ENCODE measurements at places on chromosomes 7 and 10.
A peak's percentile ranks its signal among the peaks of the same experiment; 100 is the strongest.

DNA sequence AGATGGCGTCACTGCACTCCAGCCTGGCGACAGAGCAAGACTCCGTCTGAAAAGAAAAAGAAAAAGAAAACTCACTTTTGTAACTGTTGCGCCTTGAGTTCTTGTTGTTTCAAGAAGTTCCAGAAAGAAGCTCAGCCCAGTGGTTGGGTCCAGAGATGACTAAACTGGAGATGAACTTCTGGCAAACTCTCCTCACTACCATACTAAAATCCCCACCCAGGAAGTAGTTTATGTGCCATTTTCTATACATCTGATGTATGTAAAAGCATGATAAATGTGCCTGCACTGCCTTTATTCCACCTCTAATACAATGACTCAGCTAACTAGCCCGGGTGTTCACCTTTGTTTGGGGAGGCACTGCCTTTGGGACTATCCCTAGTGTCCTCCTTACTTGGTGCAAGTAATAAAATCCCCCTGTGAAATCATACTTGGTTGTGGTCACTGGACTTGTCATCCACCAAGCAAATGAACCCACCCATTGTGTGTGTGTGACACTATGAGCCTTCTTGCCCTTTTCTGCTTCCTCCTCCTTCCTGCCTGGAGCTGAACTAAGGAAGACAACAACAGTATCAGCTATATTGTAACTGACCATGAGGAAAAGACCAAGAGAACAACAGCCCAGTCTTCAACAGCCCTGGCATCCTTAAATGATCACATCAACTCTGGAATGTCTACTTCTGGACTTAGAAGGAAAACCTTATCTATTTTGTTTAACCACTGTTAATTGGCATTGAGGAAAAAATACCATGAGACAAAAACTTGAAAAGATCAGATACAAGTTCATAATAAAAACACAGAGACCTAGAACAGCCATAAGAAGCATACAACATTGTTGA is 33.6 kb downstream of the JMJD1C start:
- no peak for DNase-seq

DNA sequence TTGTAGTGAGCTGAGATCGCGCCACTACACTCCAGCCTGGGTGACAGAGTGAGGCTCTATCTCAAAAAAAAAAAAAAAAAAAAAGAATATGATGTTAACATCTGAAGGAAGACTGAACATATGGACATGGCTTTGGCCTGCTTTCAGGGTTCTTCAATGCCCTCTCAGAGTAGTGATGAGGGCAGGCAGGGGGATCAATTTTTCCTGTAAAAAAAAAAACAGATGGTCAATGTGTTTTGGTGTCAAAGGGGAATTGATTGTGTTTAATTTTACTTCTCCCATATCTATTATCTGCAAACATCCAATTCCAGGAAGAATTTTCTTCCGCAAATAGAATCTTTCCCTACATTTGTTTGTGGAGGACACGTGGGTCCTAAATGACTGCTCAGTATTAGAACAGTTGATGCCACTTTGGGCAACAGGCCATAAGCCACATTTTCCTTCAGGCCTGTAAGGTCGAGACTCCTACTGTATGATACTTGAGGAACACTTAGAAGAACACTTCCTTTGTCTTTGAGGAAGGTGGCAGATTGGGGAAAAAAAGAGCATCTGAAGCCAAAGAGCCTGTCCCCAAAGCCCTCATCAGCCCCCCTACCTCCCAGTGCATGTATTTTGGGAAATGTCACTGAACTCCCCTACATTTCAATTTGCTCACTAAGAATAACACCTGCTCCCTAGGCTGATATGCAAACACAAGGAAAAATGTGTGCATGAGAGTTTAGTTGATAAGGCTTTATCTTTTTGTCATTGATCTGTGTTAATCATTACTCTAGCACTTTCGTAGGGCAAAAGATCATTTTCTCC is 28.3 kb downstream of the MGAM2 start:
- no peak for DNase-seq

DNA sequence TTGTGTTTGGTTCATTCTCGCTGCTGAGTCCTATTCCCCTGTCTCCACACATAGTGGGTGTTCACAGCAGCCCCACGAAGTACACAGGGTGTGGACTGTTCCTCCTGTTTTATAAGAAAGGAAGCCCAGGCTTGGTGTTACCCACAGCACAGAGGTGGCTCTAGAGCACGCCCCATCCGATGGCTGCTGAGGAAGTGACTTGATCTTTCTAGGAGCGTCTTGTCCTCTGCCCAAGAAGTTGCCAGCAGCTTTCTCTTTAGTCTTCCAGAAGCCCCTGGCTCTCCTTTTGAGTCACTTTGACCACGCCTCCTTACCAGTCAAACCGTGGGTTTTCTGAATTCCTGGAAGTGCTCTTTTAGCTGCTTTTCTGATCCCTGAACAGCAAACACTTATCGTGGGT is 94.0 kb downstream of the GRK5 start:
- peak; percentile 65 for DNase-seq

DNA sequence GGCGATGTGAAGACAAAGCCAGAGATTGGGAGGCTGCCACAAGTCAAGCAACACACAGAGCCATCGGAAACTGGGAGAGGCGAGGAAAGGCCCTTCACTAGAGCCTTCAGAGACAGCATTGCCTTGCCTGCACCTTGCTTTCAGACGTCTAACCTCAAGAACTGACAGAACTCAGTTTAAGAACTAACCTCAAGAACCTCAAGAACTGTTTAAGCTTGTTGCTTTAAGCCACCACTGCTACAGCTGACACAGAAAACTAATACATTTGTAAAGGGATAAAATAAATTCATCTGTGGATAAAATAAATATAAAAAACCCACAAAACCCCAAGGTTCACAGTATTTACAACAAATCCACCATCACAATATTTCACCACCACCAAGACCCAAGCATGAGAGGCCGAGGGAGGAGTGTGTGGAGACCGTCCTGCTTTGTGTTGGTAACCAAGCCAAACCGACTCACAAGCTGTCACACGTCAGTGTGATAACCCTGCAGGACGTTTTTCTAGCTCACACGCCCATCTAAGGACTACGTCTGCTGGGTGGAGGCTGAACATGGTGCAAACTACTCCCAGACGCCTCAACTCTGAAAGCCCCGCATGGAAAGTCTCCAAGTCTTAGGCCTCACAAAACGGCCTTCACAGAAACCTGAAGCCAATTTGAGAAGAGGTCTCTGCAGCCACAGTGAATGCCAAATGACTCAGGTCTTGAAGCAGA is 116.8 kb downstream of the ABLIM1 start:
- DNase-seq: peak; percentile 50

GRCh38 chr7:79453558-79454360 is at the start of gene MAGI2:
TSS of gene MAGI2 (minus strand) at chr7:79453667. CDS start at chr7:79453320, 347 bp downstream.
- no peak for DNase-seq

GRCh38 chr7:132377015-132377414 is 199.3 kb downstream of the PLXNA4 start:
- no peak for DNase-seq

DNA sequence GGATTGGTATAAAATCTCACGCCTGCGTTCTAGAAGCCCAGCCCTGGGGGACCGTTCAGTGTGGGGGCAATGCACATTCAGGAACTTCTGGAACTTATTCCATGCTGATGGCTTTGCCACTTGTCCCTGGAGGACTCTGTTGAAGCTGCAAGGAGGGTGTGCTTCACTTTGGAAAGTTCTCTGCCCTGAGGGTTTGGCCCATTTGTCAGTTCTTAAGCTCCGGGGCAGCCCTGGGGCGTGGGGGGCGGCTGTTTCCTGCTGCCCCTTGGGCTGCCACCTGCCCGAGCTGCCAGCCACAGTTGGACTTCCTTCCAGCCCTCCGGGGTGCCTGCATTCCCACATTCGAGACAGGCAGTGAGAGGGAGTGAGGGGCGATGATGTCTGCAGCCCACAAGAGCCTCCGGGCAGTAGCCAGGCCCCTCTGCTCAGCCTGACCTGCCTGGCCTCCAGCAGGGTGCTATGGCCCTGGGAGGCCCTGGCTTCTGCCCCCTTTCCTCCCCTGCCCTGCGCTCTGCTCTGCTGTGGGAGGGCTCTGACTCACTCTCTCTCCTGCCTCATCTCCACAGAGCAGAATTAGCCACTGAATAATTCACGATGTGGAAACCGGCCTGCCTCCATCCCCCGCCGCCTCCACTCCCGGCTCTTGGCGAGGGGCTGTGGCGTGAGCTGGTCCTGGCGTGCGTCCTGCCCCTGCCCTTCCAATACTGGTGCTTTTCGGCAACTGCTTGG is 1.9 kb downstream of the TTYH3 start:
- DNase-seq: peak; percentile 32

Data from activated CD4-positive, alpha-beta T cell treated with anti-CD3 and anti-CD28 coated beads, Interleukin-2, amount 50 U/mL, for 4 hours (primary cell).